ENCODE measurements at places on chromosomes 1 and 21.

- DNase-seq: peak; percentile 96
Observed at GRCh38 chr1:204319462-204319861, 40.3 kb downstream of the PLEKHA6 start.

DNA sequence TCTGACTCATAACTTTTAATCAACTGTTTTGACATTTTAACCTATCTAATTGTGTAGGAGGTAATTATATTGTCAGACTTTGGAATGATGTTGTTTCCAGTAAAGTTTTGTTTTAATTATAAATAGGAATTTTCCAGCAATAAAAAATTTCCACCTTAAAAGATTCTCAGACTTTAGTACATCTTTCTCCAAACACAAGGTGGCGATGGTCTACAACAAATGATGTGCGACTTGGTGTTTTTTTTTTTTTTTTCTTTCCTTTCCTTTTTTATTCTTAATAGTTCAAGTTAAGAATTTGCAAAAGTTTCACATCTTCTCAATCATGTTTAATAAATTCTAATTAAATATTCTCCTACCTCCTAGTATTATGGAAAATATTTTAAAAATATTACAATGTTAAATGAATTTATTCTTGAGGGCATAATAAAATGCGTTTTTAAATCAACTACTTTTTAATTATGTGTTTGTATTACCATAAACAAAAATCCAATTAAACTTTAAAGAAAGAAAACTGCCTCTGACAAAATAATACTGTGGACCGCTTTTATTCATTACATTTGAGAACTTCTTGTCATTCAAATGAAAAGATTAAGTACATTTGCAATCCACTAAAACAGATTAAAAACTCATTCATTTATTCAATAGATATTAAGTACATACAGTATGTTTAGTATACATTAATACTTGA is 4.4 kb upstream of the ADAMTS1 start:
- peak; percentile 82 for DNase-seq

- peak; percentile 79 for DNase-seq
Observed at GRCh38 chr21:32456497-32456918, 44.0 kb downstream of the EVA1C start.

DNA sequence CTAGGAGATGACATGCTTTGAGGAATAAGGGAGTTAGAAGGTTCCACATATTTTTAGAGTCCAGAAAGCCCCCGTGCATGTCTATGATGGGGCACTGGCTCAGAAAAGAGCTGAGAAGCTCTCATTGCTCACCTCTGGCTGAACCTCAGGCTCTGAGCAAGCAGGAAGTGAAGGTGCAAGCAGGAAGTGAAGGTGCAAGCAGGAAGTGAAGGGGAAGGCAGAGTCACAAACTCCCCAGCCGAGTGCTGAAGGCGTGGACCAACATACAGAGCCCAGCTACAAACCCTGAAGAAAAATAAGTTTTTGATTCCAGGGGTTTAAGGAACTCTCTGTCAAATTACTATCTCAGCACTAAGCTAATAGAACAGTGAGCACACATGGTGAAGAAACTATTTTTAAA is 7.0 kb downstream of the KRTAP10-8 start:
- DNase-seq: no peak

DNA sequence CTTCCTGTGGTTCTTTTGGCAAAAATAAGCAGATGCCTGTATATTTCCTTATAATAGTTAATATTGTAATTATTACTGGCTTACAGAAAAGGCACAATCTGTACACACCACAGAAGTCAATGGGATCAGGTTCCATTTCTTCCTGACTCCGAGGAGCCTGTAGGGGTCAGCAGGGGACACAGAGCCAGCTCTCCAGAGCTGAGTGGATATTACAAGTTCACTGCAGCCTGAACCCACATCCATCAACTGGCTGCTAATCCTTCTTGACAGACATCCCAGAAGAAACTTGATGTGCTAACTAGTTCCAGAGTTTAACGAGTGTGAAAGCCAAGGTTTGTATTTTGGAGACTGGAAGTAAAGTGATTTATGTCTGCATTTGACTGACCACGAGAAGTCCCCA is 203.8 kb downstream of the LMX1A start:
- no peak for DNase-seq

- no peak for DNase-seq
Observed at GRCh38 chr21:20647607-20648006, 350.6 kb upstream of the NCAM2 start.

- no peak for DNase-seq
Observed at GRCh38 chr1:201241736-201242135, 41.6 kb upstream of the PKP1 start.

GRCh38 chr1:227945891-227946623 is 1.7 kb downstream of the WNT9A start:
- DNase-seq: peak; percentile 92

All from GM23248 (cell line).